ENCODE measurements at places on chromosomes 2 and 18.
A peak's percentile ranks its signal among the peaks of the same experiment; 100 is the strongest.

DNA sequence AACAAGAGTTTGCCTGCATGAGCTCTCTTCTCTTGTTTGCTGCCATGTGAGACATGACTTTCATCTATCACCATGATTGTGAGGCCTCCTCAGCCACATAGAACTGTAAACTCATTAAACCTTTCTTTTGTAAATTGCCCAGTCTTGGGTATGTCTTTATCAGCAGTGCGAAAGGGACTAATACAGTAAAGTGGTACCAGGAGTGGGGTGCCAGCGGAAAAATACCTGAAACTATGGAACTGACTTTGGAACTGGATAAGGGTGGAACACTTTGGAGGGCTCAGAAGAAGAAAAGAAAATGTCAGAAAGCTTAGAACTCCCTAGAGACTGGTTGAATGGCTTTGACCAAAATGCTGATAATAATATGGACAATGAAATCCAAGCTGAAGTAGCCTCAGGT, 260.9 kb downstream of the DSC3 start:
- no peaks in the 10 kb centered on the region for H3K27me3 ChIP-seq
- H3K4me3 ChIP-seq = no peak overlapping the region
- H3K27ac ChIP-seq = no peak overlapping the region

DNA sequence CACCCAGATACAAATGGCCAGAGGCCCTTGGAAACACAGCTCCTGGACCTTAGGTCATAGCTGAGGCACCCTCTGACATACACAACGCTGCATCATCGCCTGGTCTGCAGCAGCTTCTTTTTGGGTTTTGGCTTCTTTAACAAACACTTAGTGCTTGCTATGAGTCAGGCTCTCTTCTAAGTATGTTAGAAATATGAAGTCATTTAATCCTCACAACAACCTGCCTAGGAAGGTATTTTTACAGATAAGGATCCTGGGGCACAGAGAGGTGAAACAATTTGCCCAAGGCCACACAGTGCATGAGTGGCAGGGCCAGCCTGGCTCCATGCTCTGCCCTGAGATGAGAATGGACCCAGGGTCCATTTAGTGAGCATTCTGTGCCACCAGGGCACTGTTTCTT, 96.6 kb downstream of the TMEM17 start:
- H3K36me3 ChIP-seq = no peaks in the 10 kb centered on the region
- H3K27me3 ChIP-seq = no peaks in the 10 kb centered on the region
- peak overlapping the region; percentile 92 for H3K27ac ChIP-seq

DNA sequence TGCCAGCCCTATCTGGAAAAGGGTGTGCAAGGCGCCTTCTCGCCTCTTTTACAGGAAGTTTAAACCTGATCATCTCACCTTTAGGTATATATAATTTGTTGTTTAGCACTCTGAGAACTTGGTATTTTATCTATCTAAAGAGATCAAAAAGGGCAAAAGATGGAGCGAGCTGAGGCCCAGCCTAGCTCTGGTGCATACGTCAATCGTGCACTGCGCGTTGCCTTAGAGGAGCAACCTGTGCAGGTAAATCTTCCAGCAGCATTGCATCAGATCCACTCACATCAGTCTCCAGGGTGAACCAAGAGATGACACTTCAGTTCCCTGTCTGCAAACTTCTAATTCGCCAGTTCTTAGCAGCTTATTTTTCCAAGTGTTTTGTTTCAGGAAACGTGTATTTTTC, 15.4 kb downstream of the BCL11A start:
- H3K4me1 ChIP-seq = no peaks in the 10 kb centered on the region
- no peak for DNase-seq
- no peak overlapping the region for H3K4me3 ChIP-seq
- peaks cover 13% of the 10 kb centered on the region for H3K27me3 ChIP-seq

GRCh38 chr2:232261776-232262175, 116.8 kb upstream of the ALPP start:
- no peak overlapping the region for H3K4me3 ChIP-seq
- no peak overlapping the region for H3K27ac ChIP-seq
- H3K27me3 ChIP-seq = no peaks in the 10 kb centered on the region
- no peaks in the 10 kb centered on the region for H3K36me3 ChIP-seq
- DNase-seq = no peak
- no peaks in the 10 kb centered on the region for H3K4me1 ChIP-seq

GRCh38 chr2:2703762-2704427, 372.8 kb upstream of the MYT1L start:
- H3K36me3 ChIP-seq = no peaks in the 10 kb centered on the region
- H3K4me1 ChIP-seq = no peaks in the 10 kb centered on the region
- no peaks in the 10 kb centered on the region for H3K27me3 ChIP-seq
- DNase-seq = no peak
- H3K27ac ChIP-seq = no peak overlapping the region

GRCh38 chr2:41691561-41691960, 356.3 kb upstream of the PKDCC start:
- H3K36me3 ChIP-seq = no peaks in the 10 kb centered on the region
- no peaks in the 10 kb centered on the region for H3K27me3 ChIP-seq
- H3K4me3 ChIP-seq = no peak overlapping the region

GRCh38 chr2:108988796-108989713, at the start of gene EDAR:
Gene EDAR (minus strand): TSS chr2:108989220. CDS start chr2:108931014, 58,206 bp downstream.
- H3K4me1 ChIP-seq = no peaks in the 10 kb centered on the region
- no peak within 1 kb of the TSS for H3K27ac ChIP-seq
- H3K4me3 ChIP-seq = no peak within 1 kb of the TSS
- no peaks in the 10 kb centered on the region for H3K36me3 ChIP-seq

GRCh38 chr18:21557607-21558253, 42.8 kb downstream of the ESCO1 start:
- peak; percentile 23 for DNase-seq
- no peaks in the 10 kb centered on the region for H3K4me1 ChIP-seq
- no peaks in the 10 kb centered on the region for H3K27me3 ChIP-seq
- H3K27ac ChIP-seq = no peak overlapping the region
- H3K4me3 ChIP-seq = no peak overlapping the region

GRCh38 chr2:84959566-84960506, 11.1 kb upstream of the KCMF1 start:
- no peaks in the 10 kb centered on the region for H3K27me3 ChIP-seq
- DNase-seq = no peak
- no peak overlapping the region for H3K27ac ChIP-seq
- no peaks in the 10 kb centered on the region for H3K36me3 ChIP-seq
- no peak overlapping the region for H3K4me3 ChIP-seq

GRCh38 chr2:224286923-224287322, 115.0 kb downstream of the FAM124B start:
- DNase-seq = no peak
- H3K4me3 ChIP-seq = no peak overlapping the region
- no peaks in the 10 kb centered on the region for H3K4me1 ChIP-seq
- H3K36me3 ChIP-seq = no peaks in the 10 kb centered on the region

DNA sequence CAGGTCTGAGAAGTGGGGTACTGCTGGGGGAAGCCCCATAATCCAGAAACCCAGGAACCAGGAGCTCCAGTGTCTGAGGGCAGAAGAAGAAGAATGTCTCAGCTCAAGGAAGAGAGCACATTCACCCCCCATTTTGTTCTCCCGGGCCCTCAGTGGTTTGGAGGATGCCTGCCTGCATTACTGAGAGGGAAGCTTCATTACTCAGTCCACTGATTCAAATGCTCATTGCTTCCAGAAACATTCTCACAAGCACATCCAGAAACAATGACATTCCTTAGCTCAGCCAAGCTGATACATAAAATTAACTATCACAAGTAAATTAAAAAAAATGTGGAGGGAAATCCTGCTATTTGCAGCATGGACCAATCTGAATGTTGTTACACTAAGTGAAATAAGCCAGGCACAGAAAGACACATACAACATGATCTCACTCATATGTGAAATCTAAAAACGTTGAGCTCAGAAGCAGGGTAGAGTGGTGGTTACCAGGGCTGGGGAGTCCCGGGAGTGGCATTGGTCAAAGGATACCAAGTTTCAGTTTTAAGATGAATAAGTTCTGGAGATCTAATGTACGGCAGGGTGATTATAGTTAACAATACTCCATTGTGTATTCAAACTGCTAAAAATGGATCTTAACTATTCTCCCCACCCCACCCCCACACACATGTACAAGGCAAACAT, 459.3 kb downstream of the GALR1 start:
- DNase-seq = no peak
- H3K36me3 ChIP-seq = no peaks in the 10 kb centered on the region
- no peak overlapping the region for H3K27ac ChIP-seq
- H3K4me1 ChIP-seq = no peaks in the 10 kb centered on the region
- no peaks in the 10 kb centered on the region for H3K27me3 ChIP-seq

DNA sequence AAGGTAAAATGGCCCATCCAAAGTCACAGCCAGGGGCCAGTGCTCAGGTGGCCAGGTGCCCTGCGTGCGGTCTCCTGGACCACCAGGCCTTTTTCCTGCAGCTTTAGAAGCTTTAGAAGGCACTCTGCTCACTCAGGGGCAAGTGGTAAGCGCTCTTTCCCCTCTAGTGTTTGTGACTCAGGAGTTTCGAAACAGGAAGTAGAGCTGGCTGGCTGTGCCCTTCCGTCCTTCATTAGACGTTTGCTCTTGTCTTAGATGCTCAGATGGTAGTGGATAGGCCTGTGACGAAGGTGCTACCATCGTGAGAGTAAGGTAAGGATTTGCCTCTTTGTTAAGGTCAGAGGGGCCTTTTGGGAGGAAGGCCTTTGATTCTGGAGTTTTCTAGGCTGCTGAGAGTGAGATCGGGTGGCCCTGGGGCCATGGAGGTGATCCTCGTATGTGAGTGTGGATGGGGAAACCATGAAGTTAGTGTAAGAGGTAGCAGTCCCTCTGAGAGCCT, at the start of gene CASP8:
Gene CASP8, plus strand, starts transcription at position 235 of the 499 bp plus-strand sequence. CDS start 5,951 bp downstream, outside the sequence.
- peak within 1 kb of the TSS; percentile 52 for H3K4me3 ChIP-seq
- DNase-seq = peak; percentile 31
- no peak within 1 kb of the TSS for H3K27ac ChIP-seq
- H3K4me1 ChIP-seq = no peaks in the 10 kb centered on the region

DNA sequence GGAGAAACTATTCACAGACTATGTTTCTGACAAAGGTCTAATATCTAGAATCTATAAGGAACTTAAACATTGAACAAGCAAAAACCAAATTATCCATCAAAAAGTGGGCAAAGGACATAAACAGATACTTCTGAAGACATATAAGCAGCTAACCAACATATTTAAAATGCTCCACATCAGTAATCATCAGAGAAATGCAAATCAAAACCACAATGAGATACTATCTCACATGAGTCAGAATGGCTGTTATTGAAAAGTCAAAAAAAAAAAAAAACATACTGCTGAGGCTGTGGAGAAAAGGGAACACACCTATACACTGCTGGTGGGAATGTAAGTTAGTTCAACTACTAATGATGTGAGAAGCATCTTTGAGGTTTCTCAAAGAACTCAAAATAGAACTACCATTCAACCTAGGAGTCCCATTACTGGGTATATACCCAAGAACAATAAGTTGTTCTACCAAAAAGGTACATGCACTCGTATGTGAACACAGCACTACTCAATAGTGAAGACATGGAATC, 220.4 kb upstream of the TFPI start:
- no peaks in the 10 kb centered on the region for H3K36me3 ChIP-seq
- DNase-seq = no peak

GRCh38 chr2:221915926-221916325, 343.8 kb upstream of the EPHA4 start:
- H3K27ac ChIP-seq = peak overlapping the region; percentile 84
- no peak for DNase-seq
- no peaks in the 10 kb centered on the region for H3K36me3 ChIP-seq
- no peaks in the 10 kb centered on the region for H3K27me3 ChIP-seq
- no peak overlapping the region for H3K4me3 ChIP-seq
- H3K4me1 ChIP-seq = no peaks in the 10 kb centered on the region

DNA sequence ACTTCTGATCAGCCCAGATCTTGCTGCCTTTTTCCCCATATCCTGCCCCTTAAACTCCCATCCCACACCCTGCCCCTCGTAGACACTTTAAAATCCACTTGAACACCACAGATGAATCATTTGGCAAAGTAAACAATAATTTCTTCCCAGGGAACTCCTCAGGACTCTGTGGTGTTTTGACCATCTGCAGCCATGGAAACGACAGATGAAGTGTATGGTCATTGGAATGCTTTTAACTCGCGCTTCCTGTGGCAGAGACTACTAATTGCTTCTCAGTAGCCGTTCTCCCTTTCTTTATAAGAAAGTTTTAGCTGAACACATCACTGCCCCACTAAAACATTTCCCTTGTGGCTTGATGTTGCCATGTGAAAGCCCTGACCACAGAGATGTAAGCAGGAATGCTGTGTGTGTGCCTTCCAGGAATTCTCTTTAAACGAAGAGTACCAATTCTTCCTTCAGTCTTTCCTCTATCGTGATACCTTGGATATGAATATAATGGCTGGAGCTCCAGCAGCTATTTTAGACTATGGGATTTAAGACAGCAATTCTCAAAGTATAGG, 92.7 kb upstream of the PARD3B start:
- peak; percentile 28 for DNase-seq
- no peaks in the 10 kb centered on the region for H3K36me3 ChIP-seq
- no peak overlapping the region for H3K4me3 ChIP-seq
- H3K27me3 ChIP-seq = no peaks in the 10 kb centered on the region
- H3K27ac ChIP-seq = peak overlapping the region; percentile 19

DNA sequence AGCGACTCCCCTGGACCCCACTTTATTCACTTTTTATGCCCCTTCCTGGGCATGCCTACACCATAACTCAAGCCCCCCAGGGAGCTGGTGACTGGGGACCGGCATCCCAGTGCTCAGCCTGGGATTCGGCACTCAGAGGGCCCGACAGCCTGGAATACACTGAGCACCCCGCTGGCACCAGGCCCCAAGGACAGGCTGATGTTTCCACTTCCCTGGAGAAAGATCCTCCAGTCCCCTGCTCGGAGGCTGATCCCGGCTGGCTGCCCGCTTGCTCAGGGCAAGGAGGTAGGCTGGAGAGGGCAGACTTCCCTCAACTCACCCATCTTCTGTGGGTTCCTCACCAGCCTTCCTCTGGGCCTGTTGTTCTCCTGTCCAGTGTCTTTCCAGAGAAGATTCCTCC, 36.6 kb downstream of the ODC1 start:
- no peak overlapping the region for H3K4me3 ChIP-seq
- H3K27me3 ChIP-seq = no peaks in the 10 kb centered on the region
- DNase-seq = no peak
- H3K27ac ChIP-seq = no peak overlapping the region
- no peaks in the 10 kb centered on the region for H3K36me3 ChIP-seq
- H3K4me1 ChIP-seq = no peaks in the 10 kb centered on the region

DNA sequence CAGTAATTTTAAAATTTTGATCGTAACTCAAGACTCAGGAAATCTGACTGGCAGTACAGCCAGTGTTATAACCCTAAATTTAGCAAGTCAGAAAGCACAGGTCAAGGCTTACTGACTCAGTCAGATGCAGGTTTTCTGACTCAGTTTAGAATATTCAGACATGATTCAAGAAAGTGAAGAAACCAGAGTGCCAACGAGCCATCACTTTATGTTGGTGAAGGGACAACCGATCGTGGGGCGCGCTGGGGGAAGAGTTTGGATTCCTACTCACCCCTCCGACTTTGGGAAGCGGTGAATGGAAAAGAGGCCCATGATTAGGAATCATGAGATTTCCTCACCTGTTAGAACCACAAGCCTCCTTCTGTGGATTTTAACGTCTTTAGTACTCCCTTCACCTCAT, 998 bp downstream of the RNF149 start:
- no peaks in the 10 kb centered on the region for H3K36me3 ChIP-seq
- no peaks in the 10 kb centered on the region for H3K4me1 ChIP-seq
- peak overlapping the region; percentile 85 for H3K27ac ChIP-seq
- no peak for DNase-seq

- DNase-seq = no peak
- H3K4me3 ChIP-seq = no peak overlapping the region
- H3K27ac ChIP-seq = no peak overlapping the region
- H3K27me3 ChIP-seq = no peaks in the 10 kb centered on the region
- H3K4me1 ChIP-seq = no peaks in the 10 kb centered on the region
- no peaks in the 10 kb centered on the region for H3K36me3 ChIP-seq
These were observed 38.6 kb upstream of the TGIF1 start for GRCh38 chr18:3411327-3411726.

Measured in uterus (tissue), 4 donors.